ENCODE measurements at places on chromosomes 3 and 15. TPM values are rescaled to one million over a fixed set of nuclear protein-coding genes. Genes with fewer than 3 reads are reported as not detected.

DNA sequence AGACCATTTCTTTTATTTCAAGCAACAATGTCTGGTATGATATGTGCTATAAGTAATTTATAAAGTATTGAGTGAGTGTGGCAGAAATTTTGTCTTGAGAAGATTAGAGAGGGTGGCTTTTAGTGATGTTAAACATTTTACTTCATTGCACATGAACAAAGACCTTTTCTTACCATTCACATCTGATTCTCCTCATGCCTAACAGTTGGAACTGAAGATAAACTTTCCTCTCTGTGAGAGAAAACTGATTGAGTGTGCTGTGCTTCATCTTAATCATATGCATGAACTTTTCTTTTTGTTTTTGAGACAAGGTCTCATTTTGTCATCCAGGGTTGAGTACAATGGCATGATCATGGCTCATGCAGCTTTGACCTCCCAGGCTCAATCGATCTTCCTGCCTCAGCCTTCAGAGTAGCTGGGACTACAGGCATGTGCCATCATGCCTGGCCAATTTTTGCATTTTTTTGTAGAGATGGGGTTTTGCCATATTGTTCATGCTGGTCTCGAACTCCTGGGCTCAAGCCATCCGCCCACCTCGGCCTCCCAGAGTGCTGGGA lies 377.7 kb upstream of the GOLIM4 start:
- no peak for DNase-seq
- no peak overlapping the region for H3K4me3 ChIP-seq
- no peaks in the 10 kb centered on the region for H3K4me1 ChIP-seq
- no peaks in the 10 kb centered on the region for H3K36me3 ChIP-seq
- H3K27me3 ChIP-seq: no peaks in the 10 kb centered on the region
- no peak overlapping the region for H3K27ac ChIP-seq

The LRRC3B gene
- not detected for total RNA-seq

The LRRC34 gene
- total RNA-seq: 5.6 TPM

DNA sequence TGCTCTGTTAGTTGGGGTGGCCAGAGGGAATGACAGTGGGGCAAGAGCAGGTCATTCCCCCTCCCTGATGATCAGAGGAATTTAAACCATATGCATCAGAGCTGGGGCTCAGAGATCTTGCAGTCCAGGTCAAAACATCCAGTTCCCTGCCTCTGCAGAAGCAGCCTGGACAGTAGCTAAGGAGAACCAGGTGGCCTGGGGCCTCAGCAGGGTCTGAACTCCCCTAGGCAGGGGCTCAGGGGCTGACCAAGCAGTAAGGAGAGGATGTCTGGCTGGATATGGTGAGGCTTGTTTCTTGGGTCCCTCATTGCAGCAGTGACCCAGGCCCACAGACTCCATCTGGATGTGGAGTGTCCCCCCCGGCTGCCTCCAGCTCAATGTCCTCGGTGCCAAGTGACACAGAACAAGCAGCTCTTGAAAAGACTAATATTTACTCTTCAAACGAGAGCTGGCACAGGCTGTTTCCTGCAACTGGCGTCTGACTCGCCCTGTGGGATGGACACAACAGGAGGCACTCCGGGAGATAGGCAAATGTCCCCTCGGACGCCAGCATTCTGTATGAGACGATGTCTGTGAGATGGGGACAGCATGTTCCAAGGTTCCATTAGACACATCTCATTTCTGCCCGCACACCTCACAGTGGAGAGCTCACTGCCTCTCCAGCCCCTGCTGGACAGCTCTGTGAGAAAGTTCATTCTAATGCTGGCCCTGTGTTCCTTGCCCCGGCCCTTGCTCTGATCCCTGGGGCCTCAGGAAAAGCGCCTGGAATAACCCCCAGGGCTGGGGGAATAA lies 37.1 kb downstream of the SEC22C start:
- no peaks in the 10 kb centered on the region for H3K27me3 ChIP-seq
- no peak overlapping the region for H3K27ac ChIP-seq
- no peak overlapping the region for H3K4me3 ChIP-seq
- DNase-seq: no peak
- H3K4me1 ChIP-seq: peaks cover 38% of the 10 kb centered on the region

DNA sequence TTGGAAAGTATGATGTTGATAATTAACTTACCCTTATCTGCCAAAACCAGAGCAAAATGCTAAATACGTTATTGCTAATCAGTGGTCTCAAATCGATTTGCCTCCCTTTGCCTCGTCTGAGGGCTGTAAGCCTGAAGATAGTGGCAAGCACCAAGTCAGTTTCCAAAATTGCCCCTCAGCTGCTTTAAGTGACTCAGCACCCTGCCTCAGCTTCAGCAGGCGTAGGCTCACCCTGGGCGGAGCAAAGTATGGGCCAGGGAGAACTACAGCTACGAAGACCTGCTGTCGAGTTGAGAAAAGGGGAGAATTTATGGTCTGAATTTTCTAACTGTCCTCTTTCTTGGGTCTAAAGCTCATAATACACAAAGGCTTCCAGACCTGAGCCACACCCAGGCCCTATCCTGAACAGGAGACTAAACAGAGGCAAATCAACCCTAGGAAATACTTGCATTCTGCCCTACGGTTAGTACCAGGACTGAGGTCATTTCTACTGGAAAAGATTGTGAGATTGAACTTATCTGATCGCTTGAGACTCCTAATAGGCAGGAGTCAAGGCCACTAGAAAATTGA lies 59.7 kb downstream of the DCUN1D1 start:
- DNase-seq: no peak
- H3K27ac ChIP-seq: no peak overlapping the region
- no peaks in the 10 kb centered on the region for H3K4me1 ChIP-seq
- no peak overlapping the region for H3K4me3 ChIP-seq
- no peaks in the 10 kb centered on the region for H3K27me3 ChIP-seq

GRCh38 chr15:58583171-58583908 lies 151.5 kb downstream of the LIPC start:
- no peak for DNase-seq
- H3K4me3 ChIP-seq: no peak overlapping the region
- no peaks in the 10 kb centered on the region for H3K27me3 ChIP-seq
- no peaks in the 10 kb centered on the region for H3K36me3 ChIP-seq
- no peaks in the 10 kb centered on the region for H3K4me1 ChIP-seq

The TNFAIP8L3 gene
- 24.6 TPM for total RNA-seq

GRCh38 chr3:74562558-74563269 lies 51.7 kb downstream of the CNTN3 start:
- H3K36me3 ChIP-seq: no peaks in the 10 kb centered on the region
- no peak for DNase-seq
- no peak overlapping the region for H3K27ac ChIP-seq
- no peaks in the 10 kb centered on the region for H3K27me3 ChIP-seq
- H3K4me3 ChIP-seq: no peak overlapping the region

- peak within 1 kb of the TSS; percentile 81 for H3K27ac ChIP-seq
- DNase-seq: peak; percentile 99
- H3K4me1 ChIP-seq: peaks cover 6% of the 10 kb centered on the region
- H3K4me3 ChIP-seq: peak within 1 kb of the TSS; percentile 73
- H3K36me3 ChIP-seq: no peaks in the 10 kb centered on the region
- H3K27me3 ChIP-seq: no peaks in the 10 kb centered on the region
These were observed at the start of gene FSIP1 for GRCh38 chr15:39782441-39783138. FSIP1 (minus strand) TSS chr15:39782841; CDS start chr15:39776524, 6,317 bp downstream.

GRCh38 chr3:150265305-150265704 lies 142.8 kb upstream of the TSC22D2 start:
- H3K4me3 ChIP-seq: no peak overlapping the region
- no peak for DNase-seq
- H3K36me3 ChIP-seq: no peaks in the 10 kb centered on the region
- H3K4me1 ChIP-seq: no peaks in the 10 kb centered on the region

DNA sequence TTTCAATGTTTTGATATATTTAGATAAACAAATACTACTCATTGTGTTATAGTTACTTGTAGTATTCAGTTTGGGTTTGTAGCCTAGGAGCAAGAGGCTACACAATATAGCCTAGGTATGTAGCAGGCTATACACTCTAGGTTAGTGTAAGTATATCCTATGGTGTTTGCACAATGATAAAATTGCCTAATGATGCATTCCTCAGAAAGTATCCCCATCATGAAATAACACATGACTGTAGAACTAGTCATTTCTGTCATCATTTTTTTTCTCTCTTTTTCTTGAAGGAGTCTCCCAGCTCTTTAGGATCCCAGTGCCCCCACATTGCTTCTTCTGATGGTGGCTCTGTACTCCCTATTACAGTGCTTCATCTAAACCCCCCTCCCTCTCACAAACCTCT lies 157.7 kb upstream of the CADPS start:
- no peaks in the 10 kb centered on the region for H3K27me3 ChIP-seq
- DNase-seq: no peak
- H3K4me1 ChIP-seq: no peaks in the 10 kb centered on the region
- no peaks in the 10 kb centered on the region for H3K36me3 ChIP-seq
- no peak overlapping the region for H3K4me3 ChIP-seq

DNA sequence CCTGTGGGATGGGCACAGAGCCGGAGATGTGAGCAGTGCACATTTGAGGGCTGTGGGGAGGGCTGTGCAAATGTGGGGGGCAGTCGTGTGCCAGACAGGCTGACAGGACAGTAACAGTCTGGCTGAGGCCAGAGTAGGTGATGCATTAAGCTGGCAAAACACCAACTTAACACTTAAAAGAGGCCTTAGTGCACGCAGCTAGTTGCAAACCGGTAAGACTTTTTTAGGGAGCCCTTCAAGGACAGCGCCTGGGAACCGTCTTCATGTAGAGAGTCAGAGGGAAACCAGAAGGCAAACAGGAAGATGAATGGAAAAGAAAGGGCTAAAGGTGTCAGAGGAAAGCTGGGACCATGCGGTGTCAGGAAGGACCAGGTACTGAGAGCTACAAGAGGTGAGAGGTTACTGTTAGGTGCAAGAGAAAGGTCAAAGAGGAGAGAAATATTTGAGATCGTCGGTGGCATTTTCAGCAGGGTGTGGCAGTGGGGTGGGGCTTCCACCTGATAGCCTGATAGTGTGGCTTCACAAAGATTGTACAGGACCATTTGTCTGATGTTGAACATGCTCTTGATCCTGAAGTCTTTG lies 30.0 kb upstream of the CHD2 start:
- no peak overlapping the region for H3K4me3 ChIP-seq
- H3K27me3 ChIP-seq: no peaks in the 10 kb centered on the region
- H3K36me3 ChIP-seq: no peaks in the 10 kb centered on the region
- H3K4me1 ChIP-seq: no peaks in the 10 kb centered on the region
- no peak for DNase-seq

DNA sequence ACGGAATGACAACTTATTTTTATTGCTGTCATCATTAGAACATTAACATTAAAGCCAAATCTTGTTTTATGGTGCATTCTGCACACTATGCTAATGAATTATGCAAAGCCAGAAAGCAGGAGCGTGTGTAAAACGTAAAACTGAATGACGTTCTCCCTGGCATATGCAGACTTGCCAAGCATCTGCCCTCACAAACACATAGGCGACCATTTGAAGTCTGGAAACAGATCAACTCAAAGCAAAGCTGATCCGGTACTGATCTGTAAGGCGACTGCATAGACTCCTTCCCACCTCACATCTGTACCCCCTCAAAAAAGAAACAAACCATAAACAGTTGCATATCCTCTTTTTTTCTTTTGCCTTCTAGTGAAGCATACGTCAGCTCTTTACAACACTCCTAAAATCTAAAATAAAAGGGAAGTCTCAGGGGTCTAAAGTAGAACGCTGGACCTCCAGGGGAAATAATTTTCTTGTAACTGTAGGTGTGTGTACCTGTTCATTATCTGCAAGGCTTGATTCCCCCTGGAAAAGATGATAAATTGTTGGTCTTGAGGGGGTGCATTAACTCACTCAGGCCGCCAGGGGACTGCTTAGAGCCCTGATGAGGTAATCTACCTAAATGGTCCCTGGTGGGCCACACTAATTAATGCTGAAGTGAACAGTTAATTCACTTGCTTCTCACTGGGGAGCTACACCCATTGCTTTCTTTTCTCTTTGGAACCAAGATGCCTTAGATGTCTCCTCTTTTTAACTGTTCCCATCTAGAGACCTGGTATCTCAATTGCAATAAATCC lies 231.4 kb downstream of the CDIN1 start:
- H3K27ac ChIP-seq: no peak overlapping the region
- H3K36me3 ChIP-seq: no peaks in the 10 kb centered on the region
- H3K4me1 ChIP-seq: peaks cover 9% of the 10 kb centered on the region
- DNase-seq: no peak
- H3K27me3 ChIP-seq: no peaks in the 10 kb centered on the region

GRCh38 chr3:36891701-36892160 lies 53.1 kb downstream of the TRANK1 start:
- no peaks in the 10 kb centered on the region for H3K27me3 ChIP-seq
- H3K27ac ChIP-seq: peak overlapping the region; percentile 48
- H3K4me3 ChIP-seq: no peak overlapping the region
- peaks cover 32% of the 10 kb centered on the region for H3K36me3 ChIP-seq

GRCh38 chr3:31980530-31981205 lies 394 bp downstream of the OSBPL10 start:
- H3K27ac ChIP-seq: peak overlapping the region; percentile 86
- no peaks in the 10 kb centered on the region for H3K36me3 ChIP-seq
- peak; percentile 93 for DNase-seq
- peaks cover 15% of the 10 kb centered on the region for H3K4me1 ChIP-seq
- H3K27me3 ChIP-seq: no peaks in the 10 kb centered on the region

The SLC30A4 gene
- 8.9 TPM for total RNA-seq

The SHISA5 gene
- total RNA-seq: 175 TPM

GRCh38 chr3:186514296-186515002 lies 29.7 kb downstream of the CRYGS start:
- no peak overlapping the region for H3K4me3 ChIP-seq
- no peaks in the 10 kb centered on the region for H3K36me3 ChIP-seq
- no peak overlapping the region for H3K27ac ChIP-seq
- H3K27me3 ChIP-seq: no peaks in the 10 kb centered on the region

- H3K4me3 ChIP-seq: no peak overlapping the region
- no peaks in the 10 kb centered on the region for H3K4me1 ChIP-seq
- H3K36me3 ChIP-seq: no peaks in the 10 kb centered on the region
- H3K27me3 ChIP-seq: no peaks in the 10 kb centered on the region
These were observed 219.9 kb downstream of the OPA1 start for GRCh38 chr3:193812791-193813500.

The HCLS1 gene
- total RNA-seq: 488 TPM

GRCh38 chr15:101712078-101712477 lies 12.2 kb downstream of the TARS3 start:
- no peak for DNase-seq
- H3K27ac ChIP-seq: no peak overlapping the region
- H3K36me3 ChIP-seq: peaks cover 91% of the 10 kb centered on the region
- H3K4me1 ChIP-seq: no peaks in the 10 kb centered on the region

DNA sequence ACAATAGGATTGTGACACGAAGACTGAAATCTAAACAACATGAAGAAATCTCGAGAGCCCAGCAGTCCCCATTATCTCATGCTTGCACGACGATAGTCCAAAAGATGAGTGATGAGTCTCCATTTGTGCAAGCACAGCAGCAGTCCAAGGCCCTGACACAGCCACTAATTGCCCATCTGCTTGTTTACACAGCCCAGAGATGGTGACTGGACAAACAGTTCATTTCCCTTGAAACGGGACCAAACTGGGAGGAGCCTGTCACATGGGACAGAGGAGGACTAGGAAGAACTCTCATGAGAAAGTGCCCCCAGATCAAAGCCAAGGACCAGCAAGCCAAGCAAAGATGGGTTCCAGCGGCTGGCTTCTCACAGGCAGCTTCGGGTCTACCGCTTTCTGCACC lies 121.0 kb downstream of the GREM1 start:
- no peaks in the 10 kb centered on the region for H3K4me1 ChIP-seq
- H3K27me3 ChIP-seq: no peaks in the 10 kb centered on the region
- H3K4me3 ChIP-seq: no peak overlapping the region
- H3K27ac ChIP-seq: no peak overlapping the region
- no peaks in the 10 kb centered on the region for H3K36me3 ChIP-seq

The HESX1 gene
- total RNA-seq: 1.7 TPM

GRCh38 chr15:47817969-47818548 lies 100.8 kb downstream of the SEMA6D start:
- no peaks in the 10 kb centered on the region for H3K27me3 ChIP-seq
- DNase-seq: no peak
- H3K4me1 ChIP-seq: no peaks in the 10 kb centered on the region
- no peak overlapping the region for H3K27ac ChIP-seq
- H3K4me3 ChIP-seq: no peak overlapping the region
- H3K36me3 ChIP-seq: no peaks in the 10 kb centered on the region

The MYRIP gene
- total RNA-seq: 17.3 TPM
